A549 treated with Hydrocortisone at 1 μM for 4 hours (cell line): ENCODE measurements at places on chromosomes 2 and 18. TPM values are rescaled to one million over a fixed set of nuclear protein-coding genes. Genes with fewer than 3 reads are reported as not detected.

Gene GNLY
- total RNA-seq: 0.08 to 0.31 TPM (median 0.18 TPM) in 5 replicates

Gene HAUS1
- 33.7 to 48.7 TPM (median 35.3 TPM) in 5 replicates for total RNA-seq

Gene TMEM87B
- 13.7 to 20.5 TPM (median 16.2 TPM) in 5 replicates for total RNA-seq

Gene MRPS9
- 29.3 to 32.2 TPM (median 31.3 TPM) in 5 replicates for total RNA-seq

Gene TCF23
- not detected in 5 replicates for total RNA-seq

Gene MERTK
- 1.9 to 3.5 TPM (median 2.5 TPM) in 5 replicates for total RNA-seq

Gene GRHL1
- 0.72 to 1.2 TPM (median 0.84 TPM) in 5 replicates for total RNA-seq

Gene SLC4A3
- total RNA-seq: 2.5 to 3.3 TPM (median 3.1 TPM) in 5 replicates

Gene GBX2
- 2.4 to 2.9 TPM (median 2.6 TPM) in 5 replicates for total RNA-seq

Gene PJVK
- total RNA-seq: 1.5 to 2.2 TPM (median 1.5 TPM) in 5 replicates

Gene FAM124B
- not detected in 5 replicates for total RNA-seq

Gene SPP2
- total RNA-seq: not detected in 5 replicates

Gene C2orf80
- not detected in 5 replicates for total RNA-seq

Gene LOXHD1
- total RNA-seq: not detected in 5 replicates
